ENCODE measurements at places on chromosomes 2 and 18.

GRCh38 chr18:13539050-13539449, 187.3 kb downstream of the FAM210A start:
- no peak for DNase-seq

DNA sequence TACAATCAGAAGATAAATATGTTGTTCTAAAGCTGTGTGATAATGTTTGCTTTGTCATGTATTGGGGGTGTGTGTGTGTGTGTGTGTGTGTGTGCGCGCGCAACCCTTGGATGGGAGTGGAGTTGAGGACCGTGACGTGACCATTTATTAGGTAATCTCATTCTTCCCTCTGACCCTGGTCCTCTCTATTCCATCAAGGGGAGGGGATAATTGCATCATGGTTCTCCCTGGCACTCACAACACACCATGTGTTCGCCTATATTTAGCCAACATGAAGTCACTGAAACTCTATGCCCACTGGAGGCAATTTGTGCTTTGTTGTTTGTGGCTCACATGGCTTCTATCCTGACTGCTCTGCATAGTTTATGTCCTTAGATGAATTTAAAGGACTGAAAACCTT, 79.8 kb upstream of the LRPPRC start:
- DNase-seq: no peak

GRCh38 chr2:234623521-234623991, 126.7 kb upstream of the ARL4C start:
- DNase-seq: no peak

- no peak for DNase-seq
Measured at GRCh38 chr2:27856386-27856785, 33.8 kb downstream of the RBKS start.

DNA sequence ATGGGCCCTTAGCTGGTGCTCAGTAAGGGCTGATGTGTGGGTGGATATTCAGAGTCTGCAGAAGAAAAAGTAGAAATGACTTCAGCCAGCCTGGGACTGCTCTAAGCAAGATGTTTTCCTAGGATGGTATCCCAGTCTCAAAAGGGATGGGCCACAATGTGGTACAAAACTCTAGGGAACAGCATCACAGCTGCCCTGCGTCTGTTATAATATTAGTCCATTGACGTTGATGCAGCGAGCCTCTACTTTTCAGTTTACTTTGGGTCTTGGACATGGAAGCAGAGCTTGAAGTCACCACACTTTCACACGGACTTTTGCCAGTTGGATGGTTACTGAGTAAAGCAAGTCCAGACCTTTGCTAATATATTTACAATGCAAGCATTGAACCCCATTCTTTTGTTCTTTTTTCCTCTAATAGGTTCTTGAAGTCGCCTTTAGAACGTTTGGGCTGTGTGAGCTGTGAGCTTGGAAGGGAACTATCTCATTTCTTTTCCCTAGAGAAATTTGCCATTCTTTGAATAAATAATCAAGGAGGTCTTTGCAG, 105.7 kb downstream of the RDH14 start:
- no peak for DNase-seq

Data from H54 (cell line).